ENCODE measurements at places on chromosomes 2 and 18. TPM values are rescaled to one million over a fixed set of nuclear protein-coding genes. Genes with fewer than 3 reads are reported as not detected.

GRCh38 chr2:63614448-63614968, 25.7 kb downstream of the MDH1 start:
- no peak for DNase-seq
- no peak overlapping the region for H3K4me3 ChIP-seq
- H3K4me1 ChIP-seq = 0 out of 2 replicates have a peak, but pooled peaks cover 6% of the 10 kb centered on the region
- H3K27me3 ChIP-seq = no peaks in the 10 kb centered on the region
- no peak overlapping the region for H3K27ac ChIP-seq
- no peaks in the 10 kb centered on the region for H3K36me3 ChIP-seq

- H3K4me3 ChIP-seq = no peak overlapping the region
- peak; percentile 73 for DNase-seq
- H3K27me3 ChIP-seq = no peaks in the 10 kb centered on the region
- H3K36me3 ChIP-seq = peaks cover 16% of the 10 kb centered on the region
- no peak overlapping the region for H3K27ac ChIP-seq
Observed at GRCh38 chr2:219155054-219155644, 5.5 kb downstream of the NHEJ1 start.

GRCh38 chr2:8549273-8549922, 132.5 kb upstream of the ID2 start:
- H3K36me3 ChIP-seq = no peaks in the 10 kb centered on the region
- H3K27ac ChIP-seq = no peak overlapping the region
- no peaks in the 10 kb centered on the region for H3K27me3 ChIP-seq
- H3K4me3 ChIP-seq = no peak overlapping the region
- DNase-seq = no peak

DNA sequence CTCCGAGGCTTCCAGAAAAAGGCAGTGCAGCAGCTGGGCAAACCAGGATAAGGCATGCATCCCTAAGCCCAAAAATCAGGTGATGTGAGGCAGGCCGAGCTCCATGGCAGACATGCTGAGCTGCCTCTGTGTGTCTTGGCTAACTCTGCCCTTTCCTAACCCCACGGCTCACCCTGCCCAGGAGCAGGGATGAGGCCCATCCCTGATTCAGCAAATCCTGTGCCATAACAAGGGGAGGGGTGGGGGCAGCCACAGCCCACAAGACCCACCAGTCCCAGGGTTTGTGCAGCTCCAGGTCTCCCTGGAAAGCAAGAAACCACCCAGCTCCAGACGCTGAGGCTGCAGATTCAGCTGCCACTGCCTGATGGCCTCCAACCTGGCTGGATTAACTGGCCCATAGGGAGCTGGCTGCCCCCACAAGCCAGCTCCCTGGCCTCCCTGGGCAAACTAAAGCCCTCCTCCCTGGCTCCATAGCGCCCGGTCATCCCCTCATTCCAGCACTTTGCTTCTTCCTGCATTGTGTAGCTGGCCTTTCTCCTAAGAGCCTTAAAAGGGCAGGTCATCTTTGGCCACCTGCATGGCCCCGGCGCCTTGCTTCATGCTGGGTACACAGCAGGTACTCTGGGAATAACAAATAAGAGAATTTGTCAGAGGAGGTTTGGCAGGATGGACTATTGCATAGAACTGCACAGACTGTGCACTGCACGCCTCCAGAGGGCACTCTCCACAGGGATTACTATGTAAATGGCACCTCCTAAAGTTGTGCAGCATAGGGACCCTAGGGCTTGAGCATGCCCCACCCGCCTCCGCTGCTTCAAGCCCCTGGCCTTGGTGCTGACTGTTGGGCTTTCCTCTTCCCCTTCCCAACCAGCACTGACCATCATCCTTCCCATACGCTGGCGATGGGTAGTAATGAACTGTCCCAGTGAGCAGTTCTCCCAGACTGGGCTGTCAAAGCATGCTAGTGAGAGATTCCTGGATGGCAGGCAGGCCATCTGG, 10.7 kb downstream of the STEAP3 start:
- H3K27ac ChIP-seq = no peak overlapping the region
- no peaks in the 10 kb centered on the region for H3K27me3 ChIP-seq

DNA sequence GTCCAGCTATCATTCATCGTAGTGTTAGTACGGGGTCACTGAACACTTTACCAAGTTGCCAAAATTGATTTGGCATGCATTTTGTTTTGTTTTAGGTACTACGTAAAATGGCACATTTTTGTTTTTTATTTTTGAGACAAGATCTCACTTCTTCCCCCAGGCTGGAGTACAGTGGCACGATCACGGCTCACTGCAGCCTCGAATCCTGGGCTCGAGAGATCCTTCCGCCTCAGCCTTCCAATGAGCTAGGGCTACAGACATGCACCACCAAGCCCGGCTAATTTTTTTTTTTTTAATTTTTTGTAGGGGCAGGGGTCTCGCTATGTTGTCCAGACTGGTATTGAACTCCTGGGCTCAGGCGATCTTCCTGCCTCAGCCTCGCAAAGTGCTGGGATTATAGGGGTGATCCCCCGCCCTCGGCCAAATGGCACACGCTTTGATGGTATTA, 786 bp downstream of the TAF1B start:
- peak overlapping the region; percentile 95 for H3K27ac ChIP-seq
- H3K4me3 ChIP-seq = peak overlapping the region; percentile 86
- peaks cover 15% of the 10 kb centered on the region for H3K4me1 ChIP-seq
- no peaks in the 10 kb centered on the region for H3K27me3 ChIP-seq

Gene SERPINB12
- not detected for polyA plus RNA-seq

DNA sequence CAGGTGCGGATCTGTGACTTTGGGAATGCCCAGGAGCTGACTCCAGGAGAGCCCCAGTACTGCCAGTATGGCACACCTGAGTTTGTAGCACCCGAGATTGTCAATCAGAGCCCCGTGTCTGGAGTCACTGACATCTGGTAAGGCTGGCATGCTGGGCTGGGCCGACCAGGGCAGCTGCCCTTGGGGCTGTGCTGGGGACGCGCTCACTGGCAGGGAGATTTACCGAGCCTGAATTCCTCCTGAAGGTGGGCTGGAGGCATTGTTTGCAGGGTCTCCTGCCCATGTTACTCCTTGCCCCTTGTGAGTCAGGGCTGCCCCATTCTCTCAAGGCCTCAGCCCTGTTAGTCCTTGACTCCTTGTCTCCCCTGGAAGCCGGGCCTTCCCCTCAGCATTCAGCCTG, 18.7 kb upstream of the GMPPA start:
- peaks cover 62% of the 10 kb centered on the region for H3K36me3 ChIP-seq
- H3K4me3 ChIP-seq = no peak overlapping the region
- DNase-seq = no peak
- H3K27me3 ChIP-seq = no peaks in the 10 kb centered on the region
- H3K4me1 ChIP-seq = peaks cover 18% of the 10 kb centered on the region
- no peak overlapping the region for H3K27ac ChIP-seq

Gene ACTG2
- polyA plus RNA-seq = 0.10 TPM

GRCh38 chr2:180573951-180574350, 406.5 kb upstream of the UBE2E3 start:
- H3K36me3 ChIP-seq = no peaks in the 10 kb centered on the region
- no peak overlapping the region for H3K27ac ChIP-seq
- no peak overlapping the region for H3K4me3 ChIP-seq
- no peak for DNase-seq
- no peaks in the 10 kb centered on the region for H3K27me3 ChIP-seq

DNA sequence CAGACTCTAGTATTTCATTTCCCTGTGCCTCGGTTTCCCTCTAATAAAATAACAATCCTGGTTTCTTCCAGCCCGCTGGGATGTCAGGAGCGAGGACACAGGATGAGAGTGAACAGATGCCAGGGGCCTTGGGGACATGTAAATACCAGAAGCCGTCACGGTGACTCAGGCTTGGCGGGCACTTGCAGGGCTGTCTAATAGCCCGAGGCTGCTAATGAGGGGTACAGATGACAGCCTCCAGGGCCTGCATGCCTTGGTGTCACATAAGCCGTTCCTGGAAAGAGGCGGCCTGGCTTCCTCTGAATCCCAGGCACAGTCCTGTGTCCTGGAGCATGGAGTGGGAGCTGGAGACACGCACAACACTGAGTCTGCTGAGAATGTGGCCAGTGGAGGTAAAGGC, 28.2 kb downstream of the HS1BP3 start:
- H3K4me1 ChIP-seq = peaks cover 6% of the 10 kb centered on the region
- H3K4me3 ChIP-seq = no peak overlapping the region
- no peak overlapping the region for H3K27ac ChIP-seq
- no peaks in the 10 kb centered on the region for H3K36me3 ChIP-seq

Gene ECEL1
- not detected for polyA plus RNA-seq

DNA sequence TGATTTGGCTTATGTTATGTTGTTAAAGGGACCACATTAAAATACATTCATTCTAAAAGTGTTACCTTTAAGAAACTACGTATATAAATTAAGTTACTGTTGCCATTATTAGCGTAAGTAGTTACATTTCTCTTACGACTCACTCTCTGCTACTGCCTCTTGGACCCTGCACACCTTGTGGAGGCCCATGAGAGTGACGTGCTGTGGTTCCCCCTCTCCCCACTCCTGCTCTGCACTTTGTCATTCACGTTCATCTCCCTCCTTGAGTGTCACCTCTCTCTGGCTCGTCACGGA, 830 bp upstream of the MERTK start:
- peak overlapping the region; percentile 88 for H3K27ac ChIP-seq
- H3K36me3 ChIP-seq = no peaks in the 10 kb centered on the region
- no peaks in the 10 kb centered on the region for H3K4me1 ChIP-seq

DNA sequence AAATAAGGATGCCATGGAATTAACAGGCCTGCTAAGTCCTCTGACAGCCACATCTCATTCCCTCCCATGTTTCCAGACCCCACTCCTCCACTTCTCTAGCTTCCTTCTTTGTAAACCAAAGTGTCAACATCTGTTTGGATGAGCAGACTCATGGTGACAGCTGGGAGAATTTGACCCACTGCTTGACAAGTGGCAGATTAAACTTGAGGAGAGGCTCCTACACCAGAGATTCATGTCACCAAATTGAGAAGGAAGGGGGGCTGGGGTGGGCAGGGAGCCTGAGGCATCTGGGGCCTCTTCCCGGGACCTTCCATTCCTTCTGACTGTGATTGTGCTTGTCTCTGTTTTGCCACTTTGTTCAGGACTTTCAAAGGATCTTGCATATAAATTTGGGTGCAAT, 41.0 kb upstream of the IGFBP5 start:
- H3K4me3 ChIP-seq = no peak overlapping the region
- H3K27me3 ChIP-seq = 0 out of 2 replicates have a peak, but pooled peaks cover 13% of the 10 kb centered on the region

Gene UGT1A8
- not detected for polyA plus RNA-seq

- no peaks in the 10 kb centered on the region for H3K36me3 ChIP-seq
- H3K27ac ChIP-seq = no peak overlapping the region
- no peaks in the 10 kb centered on the region for H3K27me3 ChIP-seq
- no peak for DNase-seq
- no peaks in the 10 kb centered on the region for H3K4me1 ChIP-seq
Observed at GRCh38 chr2:167759531-167759930, 487.9 kb downstream of the STK39 start.

Gene MTCL1
- polyA plus RNA-seq = 28.0 TPM

- no peaks in the 10 kb centered on the region for H3K36me3 ChIP-seq
- peak overlapping the region; percentile 78 for H3K27ac ChIP-seq
- no peaks in the 10 kb centered on the region for H3K27me3 ChIP-seq
- peaks cover 47% of the 10 kb centered on the region for H3K4me1 ChIP-seq
- no peak overlapping the region for H3K4me3 ChIP-seq
- DNase-seq = no peak
Observed at GRCh38 chr18:10057401-10057893, 143.6 kb downstream of the VAPA start.

Gene GLB1L
- 14.1 TPM for polyA plus RNA-seq

DNA sequence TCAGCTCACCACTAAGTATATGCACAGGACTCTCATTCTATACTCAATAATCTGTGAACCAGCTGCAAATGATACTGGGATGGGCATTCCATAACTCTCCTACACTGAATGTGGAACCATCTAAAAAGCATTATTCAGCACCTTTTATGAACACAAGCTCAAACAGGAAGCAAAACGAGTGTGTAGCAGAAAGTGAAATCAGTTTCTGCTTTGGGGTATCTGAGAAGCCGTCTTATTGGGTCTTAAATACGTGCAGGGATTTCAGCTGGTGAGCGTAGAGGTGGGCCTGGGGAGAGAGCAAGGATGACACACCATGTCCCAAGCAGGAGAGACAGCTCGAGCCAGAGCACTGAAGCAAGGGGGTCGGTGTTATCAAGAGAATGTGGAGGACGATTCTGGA, 120.0 kb upstream of the TTN start:
- no peaks in the 10 kb centered on the region for H3K4me1 ChIP-seq
- no peak overlapping the region for H3K4me3 ChIP-seq
- H3K27me3 ChIP-seq = no peaks in the 10 kb centered on the region
- no peak overlapping the region for H3K27ac ChIP-seq

Gene CIB4
- not detected for polyA plus RNA-seq

- no peak overlapping the region for H3K27ac ChIP-seq
- H3K36me3 ChIP-seq = no peaks in the 10 kb centered on the region
- H3K4me1 ChIP-seq = no peaks in the 10 kb centered on the region
- H3K27me3 ChIP-seq = no peaks in the 10 kb centered on the region
Observed at GRCh38 chr2:238898534-238899281, 50.8 kb downstream of the TWIST2 start.

DNA sequence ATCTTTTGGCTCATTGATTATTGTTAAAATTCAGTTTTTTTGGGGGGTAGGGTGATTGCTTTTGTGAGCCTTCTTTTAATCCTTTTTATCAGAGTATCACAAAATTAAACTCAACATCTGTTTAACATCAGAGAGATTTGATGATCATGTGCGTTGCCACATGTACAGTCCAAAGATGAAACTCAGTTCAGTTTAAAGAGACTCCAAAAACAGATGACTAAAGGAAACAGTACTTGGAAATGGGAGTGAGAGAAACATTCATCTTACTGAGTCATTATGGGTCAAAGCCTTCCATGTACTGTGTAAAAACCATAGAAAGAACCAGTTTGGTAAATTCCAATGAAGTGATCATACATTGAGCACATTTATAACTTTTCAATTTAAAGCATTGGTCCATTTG, 53.0 kb downstream of the LYPD6 start:
- no peaks in the 10 kb centered on the region for H3K27me3 ChIP-seq
- H3K36me3 ChIP-seq = no peaks in the 10 kb centered on the region
- peaks cover 4% of the 10 kb centered on the region for H3K4me1 ChIP-seq
- peak; percentile 10 for DNase-seq

- no peaks in the 10 kb centered on the region for H3K4me1 ChIP-seq
- H3K27me3 ChIP-seq = no peaks in the 10 kb centered on the region
- no peak for DNase-seq
- no peak overlapping the region for H3K27ac ChIP-seq
- no peak overlapping the region for H3K4me3 ChIP-seq
Observed at GRCh38 chr2:185952100-185952499, 213.5 kb downstream of the FSIP2 start.

DNA sequence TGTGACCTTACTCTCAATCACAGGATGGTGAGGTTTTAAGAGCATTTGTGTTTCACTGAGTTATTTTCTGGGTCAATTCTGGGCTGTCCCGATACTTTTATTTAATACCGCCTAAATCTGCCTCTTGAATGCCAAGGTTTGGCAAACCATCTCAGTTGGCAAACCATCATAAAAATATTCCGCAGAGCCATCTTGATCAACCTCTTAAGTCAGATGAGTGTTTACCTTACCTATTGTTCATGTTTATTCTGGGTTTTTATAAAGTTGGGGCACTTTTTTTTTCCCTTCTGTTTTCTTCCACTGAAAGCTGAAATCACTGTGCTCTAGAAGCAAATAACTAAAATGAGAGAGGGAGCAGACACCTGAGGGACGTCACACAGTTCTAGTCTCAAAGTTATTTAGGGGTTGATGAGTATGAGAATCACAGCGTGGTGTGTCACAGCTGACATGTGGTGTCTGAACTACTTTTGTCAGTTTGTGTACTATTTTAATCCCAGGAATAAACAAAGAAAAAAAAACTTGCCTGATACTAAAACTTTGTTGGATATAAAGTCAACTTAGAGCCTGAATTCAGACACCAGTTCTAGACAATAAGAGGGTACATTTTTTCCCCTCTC, 48.6 kb downstream of the ETAA1 start:
- H3K4me1 ChIP-seq = no peaks in the 10 kb centered on the region
- no peak overlapping the region for H3K4me3 ChIP-seq
- H3K27ac ChIP-seq = no peak overlapping the region
- no peaks in the 10 kb centered on the region for H3K36me3 ChIP-seq
